ENCODE measurements at places on chromosomes 3 and 15.

DNA sequence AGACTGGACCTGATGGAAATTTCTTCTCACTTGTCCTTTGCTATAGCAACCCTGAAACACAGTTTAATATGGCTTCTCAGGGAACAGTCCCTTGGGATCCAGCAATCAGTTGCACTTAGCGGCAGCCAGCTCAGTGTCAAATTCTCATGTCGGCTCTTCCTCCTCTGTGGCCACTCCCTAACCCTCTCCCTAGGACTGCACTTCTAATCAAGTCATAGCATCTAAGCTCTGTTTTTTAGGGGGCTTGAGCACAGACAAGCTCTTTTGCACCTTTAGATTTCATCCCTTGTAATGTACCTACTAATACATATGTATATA is 250.5 kb upstream of the TLE3 start:
- no peak for DNase-seq

GRCh38 chr3:806006-806405 is 286.8 kb upstream of the CNTN6 start:
- DNase-seq = no peak

- DNase-seq = no peak
These were observed 149.1 kb upstream of the CD96 start for GRCh38 chr3:111392894-111393398.

DNA sequence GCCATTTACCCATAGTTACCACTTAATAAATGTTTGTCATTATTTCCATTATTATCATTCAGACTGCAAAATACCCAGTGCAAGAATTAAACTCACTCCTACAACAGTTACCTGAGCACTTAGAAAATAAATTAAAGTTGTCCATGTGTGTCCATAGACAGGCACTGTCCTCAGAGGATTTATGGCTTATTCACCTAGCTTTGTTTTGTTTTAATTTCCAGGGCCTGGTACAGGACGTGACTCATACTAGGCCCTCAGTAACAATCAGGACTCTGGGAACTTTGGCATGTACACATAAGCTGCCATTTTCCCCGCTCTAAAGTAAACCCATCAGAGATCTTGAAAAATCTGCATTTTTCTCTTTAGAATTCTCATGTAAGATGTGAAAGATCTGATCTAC is 458.5 kb upstream of the ARRDC4 start:
- no peak for DNase-seq

DNA sequence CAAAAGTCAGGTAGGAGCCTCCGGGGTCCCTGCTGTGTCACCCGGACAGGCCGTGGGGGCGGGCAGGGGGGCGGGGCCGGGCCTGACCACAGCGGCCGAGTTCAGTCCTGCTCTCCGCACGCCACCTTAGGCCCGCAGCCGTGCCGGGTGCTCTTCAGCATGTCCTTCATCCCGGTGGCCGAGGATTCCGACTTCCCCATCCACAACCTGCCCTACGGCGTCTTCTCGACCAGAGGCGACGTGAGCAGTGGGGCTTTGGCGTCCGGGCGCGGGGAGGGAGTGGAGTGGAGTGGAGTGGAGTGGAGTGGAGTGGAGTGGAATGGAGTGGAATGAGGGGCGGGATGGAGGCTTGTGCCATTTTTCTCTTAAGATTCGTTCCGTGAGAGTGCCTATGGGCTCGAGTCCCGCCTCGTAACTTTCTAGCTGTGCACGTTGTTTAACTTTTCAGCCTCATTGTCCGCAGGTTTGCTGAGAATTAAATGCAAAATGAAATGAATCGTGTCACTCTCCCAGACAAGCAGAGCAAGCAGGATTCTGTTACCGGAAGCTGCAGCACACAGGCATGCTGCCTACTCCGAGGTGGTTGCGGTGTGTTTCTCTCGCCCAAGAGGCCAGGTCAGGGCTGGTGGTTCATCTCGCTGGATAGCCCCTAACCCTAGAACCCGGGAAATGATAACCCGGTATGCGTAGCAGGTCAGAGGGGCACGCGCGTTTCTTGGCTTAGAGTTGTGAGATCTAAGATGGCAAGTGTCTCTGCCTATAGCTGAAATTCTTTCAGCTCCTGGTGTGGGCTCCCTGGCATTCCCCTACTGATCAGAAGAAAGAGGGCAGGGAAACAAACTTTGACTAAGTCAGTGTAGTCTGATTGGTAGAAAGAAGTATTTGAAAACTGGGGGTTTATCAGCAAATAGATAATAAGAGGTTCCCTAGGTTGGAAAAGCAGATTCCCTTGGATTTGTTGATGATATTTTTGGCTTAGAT is at the start of gene FAH:
Gene FAH (plus strand): TSS at position 104 of the 981 bp plus-strand sequence. CDS start 56 bp downstream, at position 160.
- peak; percentile 19 for DNase-seq

DNA sequence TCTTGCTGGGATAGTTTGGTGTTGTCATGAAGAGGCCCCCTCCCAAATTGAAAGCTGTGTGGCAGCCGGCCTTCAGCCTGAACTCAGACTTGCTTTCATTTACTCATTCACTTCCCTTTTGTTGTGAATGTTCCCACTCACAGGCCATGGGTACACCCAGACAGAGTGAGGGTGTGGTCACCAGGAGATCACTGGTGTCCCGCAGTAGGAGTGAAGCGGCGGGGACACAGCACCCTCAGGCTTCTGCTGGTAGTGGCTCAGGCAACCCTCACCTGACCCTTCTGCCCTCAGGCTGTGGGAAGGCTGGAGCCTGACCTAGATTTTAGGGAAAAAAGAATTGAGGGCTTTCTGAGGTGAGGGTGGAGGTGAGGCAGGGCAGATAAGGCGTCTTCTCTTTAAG is 244.4 kb downstream of the SOX2 start:
- no peak for DNase-seq

Data from AG08395 (cell line).